HFFc6 (cell line): ENCODE measurements at places on chromosomes 12 and 14. TPM values are rescaled to one million over a fixed set of nuclear protein-coding genes. Genes with fewer than 3 reads are reported as not detected.
A peak's percentile ranks its signal among the peaks of the same experiment; 100 is the strongest.

GRCh38 chr12:66024949-66025348 lies 105.6 kb downstream of the LLPH start:
- peaks cover 2% of the 10 kb centered on the region; the same call in 1 of the 2 replicates for H3K27me3 ChIP-seq
- DNase-seq: no peak
- peaks cover 9% of the 10 kb centered on the region for H3K4me1 ChIP-seq
- H3K4me3 ChIP-seq: no peak overlapping the region
- no peak overlapping the region for H3K27ac ChIP-seq

The FAM90A1 gene
- total RNA-seq: 0.45 TPM in 1 of 3 replicates, not detected in the others

GRCh38 chr14:34660796-34661195 lies 30.8 kb upstream of the SNX6 start:
- no peak overlapping the region for H3K27ac ChIP-seq
- no peak overlapping the region for H3K4me3 ChIP-seq
- H3K27me3 ChIP-seq: no peaks in the 10 kb centered on the region

- H3K27me3 ChIP-seq: peaks cover 1% of the 10 kb centered on the region; the same call in 1 of the 2 replicates
- H3K27ac ChIP-seq: 0 out of 2 replicates have a peak overlapping the region, but pooled peaks have one; percentile 93
Observed at GRCh38 chr12:93705237-93705636, 28.1 kb downstream of the CRADD start.

DNA sequence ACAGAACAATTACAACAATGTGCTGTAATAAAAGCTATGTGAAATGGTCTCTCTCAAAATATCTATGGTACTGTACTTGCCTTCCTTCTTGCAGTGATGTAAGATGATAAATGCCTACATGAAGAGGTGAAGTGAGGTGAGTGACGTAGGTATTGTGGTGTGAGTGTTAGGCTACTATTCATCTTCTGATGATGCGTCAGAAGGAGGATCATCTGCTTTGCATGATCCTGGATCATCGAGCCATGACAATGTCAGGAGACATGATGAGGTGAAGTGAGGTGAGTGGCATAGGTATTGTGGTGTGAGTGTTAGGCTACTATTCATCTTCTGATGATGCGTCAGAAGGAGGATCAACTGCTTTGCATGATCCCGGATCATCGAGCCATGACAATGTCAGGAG lies 105.8 kb downstream of the KCNC2 start:
- DNase-seq: no peak
- no peaks in the 10 kb centered on the region for H3K4me1 ChIP-seq
- no peak overlapping the region for H3K27ac ChIP-seq
- no peaks in the 10 kb centered on the region for H3K36me3 ChIP-seq

The KLRC2 gene
- not detected in 3 replicates for total RNA-seq

DNA sequence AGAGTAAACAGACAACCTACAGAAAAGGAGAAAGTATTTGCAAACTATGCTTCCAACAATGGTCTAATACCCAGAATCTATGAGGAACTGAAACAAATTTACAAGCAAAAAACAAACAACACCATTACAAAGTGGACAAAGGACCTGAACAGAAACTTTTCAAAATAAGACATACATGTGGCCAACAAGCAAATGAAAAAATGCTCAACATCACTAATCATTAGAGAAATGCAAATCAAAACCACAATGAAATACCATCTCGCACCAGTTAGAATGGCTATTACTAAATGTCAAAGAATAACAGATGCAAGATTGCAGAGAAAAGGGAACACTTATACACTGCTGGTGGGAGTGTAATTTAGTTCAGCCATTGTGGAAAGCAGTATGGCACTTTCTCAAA lies 125.8 kb downstream of the C12orf42 start:
- no peaks in the 10 kb centered on the region for H3K36me3 ChIP-seq
- H3K4me3 ChIP-seq: no peak overlapping the region
- H3K27me3 ChIP-seq: no peaks in the 10 kb centered on the region; the same call in 1 of the 2 replicates
- no peak for DNase-seq
- no peak overlapping the region for H3K27ac ChIP-seq

The GLS2 gene
- total RNA-seq: not detected in 3 replicates

GRCh38 chr14:63483315-63483714 lies 59.9 kb downstream of the PPP2R5E start:
- no peaks in the 10 kb centered on the region for H3K36me3 ChIP-seq
- H3K4me1 ChIP-seq: peaks cover 39% of the 10 kb centered on the region
- no peak overlapping the region for H3K4me3 ChIP-seq
- no peak for DNase-seq
- H3K27ac ChIP-seq: peak overlapping the region; percentile 38
- H3K27me3 ChIP-seq: no peaks in the 10 kb centered on the region

- H3K27me3 ChIP-seq: peaks cover 6% of the 10 kb centered on the region
- peak within 1 kb of the TSS; percentile 68 for H3K27ac ChIP-seq
- peak within 1 kb of the TSS; percentile 94 for H3K4me3 ChIP-seq
- DNase-seq: peak; percentile 80
Observed at GRCh38 chr12:78864403-78864869, at the start of gene SYT1. Gene SYT1, plus strand, starts transcription at chr12:78864774.

DNA sequence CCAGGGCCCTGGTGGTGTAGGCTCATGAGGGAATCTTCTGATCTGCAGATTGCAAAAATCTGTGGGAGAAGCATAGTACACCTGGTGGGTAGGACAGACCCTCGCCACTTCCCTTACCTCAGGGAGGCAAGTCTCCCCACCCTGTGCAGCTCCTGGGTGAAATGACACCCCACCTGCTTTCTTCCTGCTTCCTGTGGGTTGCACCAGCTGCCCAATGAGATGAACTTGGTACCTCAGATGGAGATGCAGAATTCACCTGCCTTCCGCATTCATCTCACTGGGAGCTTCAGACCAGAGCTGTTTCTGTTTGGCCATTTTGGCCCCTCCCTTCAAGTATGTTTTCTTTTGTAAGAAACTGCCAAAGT lies 4.7 kb downstream of the CLEC2D start:
- peaks cover 21% of the 10 kb centered on the region for H3K4me1 ChIP-seq
- H3K4me3 ChIP-seq: no peak overlapping the region
- DNase-seq: no peak
- no peaks in the 10 kb centered on the region for H3K27me3 ChIP-seq
- peak overlapping the region; percentile 93 for H3K27ac ChIP-seq

DNA sequence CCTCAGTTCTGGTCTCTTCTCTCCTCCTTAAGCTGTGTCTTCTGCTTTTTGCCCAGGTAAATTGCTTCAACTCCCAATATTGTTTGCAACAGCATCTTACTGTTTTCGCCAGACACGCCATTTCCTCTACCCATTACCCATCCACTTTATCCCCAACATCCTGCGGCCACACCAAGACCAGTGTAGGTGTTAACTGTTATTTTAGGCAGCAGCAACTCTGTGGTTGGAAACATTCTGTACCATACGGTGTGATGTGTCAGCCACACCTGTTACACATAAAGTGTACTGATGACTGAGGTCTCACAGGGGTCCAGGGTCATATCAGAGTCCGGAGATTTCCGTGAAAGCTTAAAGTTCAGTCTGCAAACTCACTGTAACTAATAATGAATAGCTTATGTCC lies 21.8 kb upstream of the KLRD1 start:
- H3K27ac ChIP-seq: no peak overlapping the region
- H3K4me3 ChIP-seq: no peak overlapping the region
- no peaks in the 10 kb centered on the region for H3K4me1 ChIP-seq
- DNase-seq: no peak
- no peaks in the 10 kb centered on the region for H3K36me3 ChIP-seq

GRCh38 chr14:101893759-101894158 lies 70.6 kb upstream of the DYNC1H1 start:
- H3K4me3 ChIP-seq: no peak overlapping the region
- H3K27ac ChIP-seq: no peak overlapping the region
- H3K36me3 ChIP-seq: peaks cover 23% of the 10 kb centered on the region; the same call in 1 of the 2 replicates
- no peaks in the 10 kb centered on the region for H3K27me3 ChIP-seq
- DNase-seq: no peak

- H3K4me1 ChIP-seq: peaks cover 17% of the 10 kb centered on the region
- no peak overlapping the region for H3K27ac ChIP-seq
- DNase-seq: no peak
- H3K27me3 ChIP-seq: no peaks in the 10 kb centered on the region; the same call in 1 of the 2 replicates
Observed at GRCh38 chr14:89269404-89269803, 147.6 kb downstream of the FOXN3 start.
